ENCODE measurements at places on chromosomes 13 and 19.

DNA sequence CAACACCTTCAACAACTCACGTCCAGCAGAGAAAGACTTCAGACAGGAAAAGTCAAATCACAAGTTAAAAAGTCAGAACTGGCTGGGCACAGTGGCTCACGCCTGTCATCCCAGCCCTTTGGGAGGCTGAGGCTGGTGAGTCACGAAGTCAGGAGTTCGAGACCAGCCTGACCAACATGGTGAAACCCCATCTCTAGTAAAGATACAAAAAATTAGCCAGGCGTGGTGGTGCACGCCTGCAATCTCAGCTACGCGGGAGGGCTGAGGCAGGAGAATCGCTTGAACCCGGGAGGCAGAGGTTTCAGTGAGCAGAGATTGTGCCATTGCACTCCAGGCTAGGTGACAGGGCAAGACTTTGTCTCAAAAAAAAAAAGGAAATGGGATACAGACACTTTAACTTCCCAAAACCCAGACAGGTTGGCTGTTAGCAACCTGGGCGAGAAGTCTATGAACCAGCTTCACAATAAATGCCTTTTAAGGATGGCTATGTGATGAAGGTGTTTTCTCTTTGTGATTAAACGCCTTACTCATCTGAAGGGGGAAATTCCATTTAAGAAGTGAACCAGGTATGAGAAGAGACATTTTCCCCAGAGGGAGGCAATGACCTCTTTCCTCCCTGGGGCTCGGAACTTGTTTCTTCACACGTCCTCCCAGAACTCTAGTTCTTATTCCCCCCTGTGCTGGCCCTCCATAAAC lies 80.4 kb downstream of the INSR start:
- no peak for DNase-seq

GRCh38 chr19:8393871-8394250 lies 3.7 kb downstream of the RAB11B start:
- no peak for DNase-seq

GRCh38 chr19:46463516-46463915 lies 7.8 kb downstream of the PNMA8A start:
- DNase-seq, result no peak

- DNase-seq, result no peak
Observed at GRCh38 chr13:28501547-28501946, 6.6 kb upstream of the FLT1 start.

DNA sequence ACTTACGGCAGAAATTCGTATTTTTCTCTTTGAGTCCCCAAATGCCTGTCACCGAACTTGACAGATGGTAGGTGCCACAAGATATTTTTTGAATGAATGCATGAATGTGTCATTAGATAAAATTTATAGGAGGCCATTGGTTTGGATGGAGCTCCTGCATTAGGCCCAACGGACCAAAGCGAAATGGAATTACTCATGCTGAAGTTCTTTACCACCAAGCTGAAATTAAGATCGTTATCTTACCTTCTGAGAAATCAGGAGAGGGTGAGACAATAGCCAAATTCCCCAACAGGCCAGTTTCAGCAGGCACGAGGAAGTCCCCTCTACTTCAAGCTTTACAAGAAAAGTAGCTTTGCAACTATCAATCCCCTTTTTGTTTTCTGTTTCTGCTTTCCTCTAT lies 452.5 kb upstream of the ARGLU1 start:
- no peak for DNase-seq

DNA sequence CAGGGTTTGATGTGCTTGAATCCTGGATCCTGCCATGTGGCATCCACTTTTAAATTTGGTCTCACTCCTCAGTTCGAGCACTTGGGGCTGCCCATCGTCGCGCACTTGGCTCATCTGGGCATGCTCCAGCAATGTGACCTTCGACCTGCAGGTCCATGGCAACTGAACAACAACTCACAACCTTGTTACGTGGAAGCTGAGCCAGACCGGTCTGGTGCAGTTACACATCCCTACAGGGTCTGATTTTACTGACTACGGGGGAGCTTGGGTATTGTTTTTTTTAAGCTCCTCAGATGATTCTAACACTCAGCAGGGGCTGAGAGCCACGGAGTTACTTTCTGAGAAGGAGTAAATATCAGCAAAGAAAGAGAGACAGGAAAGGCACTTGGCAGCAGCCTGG lies 769.6 kb downstream of the UQCRFS1 start:
- DNase-seq, result peak; percentile 21

- DNase-seq, result no peak
Observed at GRCh38 chr13:20074966-20075365, 85.9 kb downstream of the GJA3 start.

- no peak for DNase-seq
Observed at GRCh38 chr13:50712456-50712855, 131.0 kb downstream of the DLEU7 start.

DNA sequence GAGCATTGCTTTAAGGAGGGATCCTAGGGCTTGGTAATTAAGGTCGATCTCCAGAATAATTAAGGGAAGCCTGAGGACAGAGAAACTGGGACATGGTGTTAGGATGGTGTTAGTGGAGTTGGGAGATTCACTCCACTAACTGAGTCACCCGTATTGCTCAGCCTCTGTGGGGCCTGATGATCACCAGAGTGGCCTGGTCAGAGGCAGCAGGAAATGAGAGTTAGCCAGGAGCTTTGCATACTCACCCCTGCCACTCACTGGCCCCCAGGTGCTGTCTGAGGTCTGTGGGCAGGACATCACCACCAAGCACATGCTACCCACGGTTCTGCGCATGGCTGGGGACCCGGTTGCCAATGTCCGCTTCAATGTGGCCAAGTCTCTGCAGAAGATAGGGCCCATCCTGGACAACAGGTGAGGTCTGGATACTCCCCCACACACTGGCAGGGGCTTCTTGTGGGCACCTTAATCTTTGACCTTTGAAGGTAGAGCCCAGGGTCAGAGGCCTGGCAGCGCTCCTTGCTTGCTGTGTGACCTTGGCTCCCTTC lies 32.1 kb downstream of the PPP2R1A start:
- DNase-seq, result no peak

DNA sequence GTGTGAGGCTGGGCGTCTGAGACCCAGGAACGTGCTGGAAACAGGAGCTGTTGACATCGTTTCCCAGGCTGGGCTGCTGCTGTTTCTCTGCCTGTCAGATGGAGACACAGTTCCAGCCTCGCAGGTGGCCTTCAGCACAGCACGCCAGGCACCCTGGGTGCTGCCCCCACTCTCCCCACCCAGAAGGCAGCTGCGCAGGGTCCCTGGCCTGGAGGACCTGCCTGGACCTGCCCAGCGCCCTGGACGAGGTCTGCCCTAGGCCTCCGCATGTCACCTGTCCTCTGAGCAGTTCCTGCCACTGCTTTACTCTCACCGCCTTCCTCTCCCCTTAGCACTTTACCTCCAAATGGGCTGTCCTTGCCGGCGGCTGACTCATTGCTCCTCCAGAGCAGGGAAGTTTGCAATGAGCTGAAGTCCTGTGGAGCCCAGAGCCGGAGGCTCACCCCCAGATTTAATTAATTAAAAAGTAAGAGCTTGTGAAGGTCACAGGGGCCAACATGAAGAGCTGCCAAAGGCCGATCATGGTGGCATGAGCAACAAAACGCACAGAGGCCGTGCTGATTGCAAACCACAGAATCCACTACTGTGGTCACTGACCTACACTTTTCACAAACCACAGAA lies 32.2 kb downstream of the C13orf46 start:
- no peak for DNase-seq

DNA sequence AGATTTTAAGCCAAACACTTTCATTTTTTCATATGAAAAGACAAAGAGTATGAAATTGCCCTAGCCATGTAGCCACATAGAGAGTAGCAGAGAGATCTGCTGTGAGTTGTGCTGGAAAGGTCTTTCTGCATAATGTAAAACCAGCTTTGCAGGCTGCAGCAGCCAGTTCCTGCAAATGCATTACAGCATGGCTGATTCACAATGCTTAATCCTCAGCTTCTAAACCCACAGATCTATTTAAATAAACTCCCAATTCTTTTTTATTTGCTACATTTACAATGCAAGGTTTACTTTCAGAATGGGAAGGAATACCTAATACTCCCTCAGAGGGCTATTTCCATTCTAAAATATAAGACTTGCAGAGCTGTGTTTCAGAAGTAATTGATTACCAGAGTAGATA lies 185.6 kb upstream of the STARD13 start:
- DNase-seq, result no peak

DNA sequence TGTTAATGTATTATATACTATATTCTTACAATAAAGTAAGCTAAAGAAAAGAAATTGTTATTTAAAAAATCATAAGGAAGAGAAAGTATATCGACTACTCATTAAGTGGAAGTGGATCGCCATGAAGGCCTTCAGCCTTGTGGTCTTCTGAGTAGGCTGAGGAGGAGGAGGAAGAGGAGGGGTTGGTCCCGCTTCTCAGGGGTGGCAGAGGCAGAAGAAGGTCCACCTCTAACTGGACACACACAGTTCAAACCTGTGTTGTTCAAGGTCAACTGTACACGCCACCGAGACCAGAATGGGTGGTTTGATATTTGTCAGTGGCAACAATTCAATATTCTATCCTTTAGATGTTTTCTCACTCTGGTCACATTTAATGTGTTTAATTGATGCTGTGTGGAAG lies 67.2 kb downstream of the ALOX5AP start:
- no peak for DNase-seq

DNA sequence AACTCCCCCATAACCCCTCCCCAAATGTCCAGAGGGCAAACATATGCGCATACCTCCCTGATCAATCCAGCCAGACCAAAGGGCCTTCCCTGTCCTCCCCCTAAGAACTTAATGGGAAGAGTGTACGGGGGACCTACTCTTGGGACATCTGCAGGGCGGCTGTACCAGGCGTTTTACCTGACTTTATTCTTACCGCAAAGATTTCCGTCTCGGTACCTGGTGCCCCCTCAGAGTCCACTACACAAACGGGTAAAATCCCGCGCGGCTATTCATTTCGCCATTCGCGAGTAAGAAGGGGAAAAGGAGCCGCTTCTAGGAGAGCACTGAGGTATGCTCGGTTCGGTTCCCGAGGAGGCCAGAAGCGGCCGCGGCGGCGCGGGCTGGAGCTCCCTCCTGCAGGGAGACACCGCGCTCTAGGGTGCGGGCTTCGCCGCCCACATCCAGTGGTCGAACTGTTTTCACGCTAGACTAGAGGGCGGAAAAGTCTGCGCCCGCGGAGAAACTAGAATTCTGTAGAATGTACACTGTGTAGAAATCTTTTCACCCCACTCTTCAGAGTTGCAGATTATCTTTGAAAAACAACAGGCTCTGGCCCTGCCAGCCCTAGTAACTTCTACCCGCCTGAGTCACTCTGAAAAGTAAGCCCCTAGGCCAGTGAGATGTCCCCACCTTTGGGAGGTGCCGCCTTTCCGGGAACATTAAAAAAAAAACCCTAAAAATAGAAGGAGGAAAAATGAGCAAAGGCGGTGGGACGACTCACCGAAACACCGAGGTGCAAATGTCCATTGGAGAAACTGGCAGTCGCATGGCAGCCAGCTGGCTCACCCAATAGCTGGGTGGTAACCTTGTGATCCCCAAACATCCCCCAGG lies 3.8 kb upstream of the TSHZ3 start:
- no peak for DNase-seq

DNA sequence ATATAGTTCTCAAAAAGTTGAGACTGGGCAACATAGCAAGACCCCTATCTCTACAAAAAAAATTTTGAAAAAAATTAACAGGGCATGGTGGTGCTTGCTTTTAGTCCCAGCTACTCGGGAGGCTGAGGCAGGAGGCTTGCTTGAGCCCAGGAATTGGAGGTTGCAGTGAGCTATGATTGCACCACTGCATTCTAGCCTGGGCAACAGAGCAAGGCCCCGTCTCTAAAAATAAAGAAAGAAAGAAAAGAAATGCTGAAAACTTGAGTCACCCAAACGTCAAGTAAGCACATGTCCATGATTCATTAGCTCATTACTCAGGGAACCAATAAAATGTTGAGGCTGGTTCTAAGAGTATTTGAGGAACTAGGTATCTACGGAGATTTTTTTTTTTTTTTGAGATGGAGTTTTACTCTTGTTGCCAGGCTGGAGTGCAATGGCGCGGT lies 33.9 kb upstream of the SEMA6B start:
- DNase-seq, result no peak

DNA sequence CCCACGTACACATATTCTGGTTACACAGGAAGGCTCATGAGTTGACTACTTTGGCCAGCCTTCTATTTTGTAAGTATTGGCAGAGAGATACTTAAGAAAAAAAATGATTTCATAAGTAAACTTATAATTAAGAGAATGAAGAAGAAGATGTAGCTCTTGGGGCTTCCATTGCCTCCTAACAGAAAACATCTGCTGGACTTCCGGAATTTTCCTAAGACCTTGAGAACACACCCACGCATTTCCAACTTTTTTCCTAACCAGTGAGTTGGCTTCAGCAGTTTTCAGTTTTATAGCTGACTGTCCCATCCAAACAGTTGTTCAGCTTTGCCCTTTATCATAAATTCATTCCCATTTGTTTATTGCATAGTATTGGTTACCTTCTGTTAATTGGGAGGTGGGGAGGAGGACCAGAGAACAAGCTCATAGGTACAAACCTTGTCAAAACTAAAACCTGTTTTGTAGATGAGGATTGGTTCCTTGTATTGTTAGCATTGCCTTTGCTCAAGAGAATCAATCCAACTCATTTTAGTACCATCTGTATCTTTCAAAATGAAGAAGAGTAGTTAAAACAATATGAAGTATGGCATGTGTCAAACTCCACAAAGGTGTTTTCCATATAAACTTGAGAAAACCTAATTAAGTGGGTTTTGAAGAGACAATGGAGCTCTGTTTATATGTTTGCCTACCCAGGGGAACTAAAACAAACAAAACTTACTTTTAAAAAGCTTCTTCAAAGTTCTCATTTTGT lies 93.9 kb downstream of the COL4A2 start:
- no peak for DNase-seq

GRCh38 chr13:37597477-37598025 lies 1.0 kb downstream of the POSTN start:
- no peak for DNase-seq

DNA sequence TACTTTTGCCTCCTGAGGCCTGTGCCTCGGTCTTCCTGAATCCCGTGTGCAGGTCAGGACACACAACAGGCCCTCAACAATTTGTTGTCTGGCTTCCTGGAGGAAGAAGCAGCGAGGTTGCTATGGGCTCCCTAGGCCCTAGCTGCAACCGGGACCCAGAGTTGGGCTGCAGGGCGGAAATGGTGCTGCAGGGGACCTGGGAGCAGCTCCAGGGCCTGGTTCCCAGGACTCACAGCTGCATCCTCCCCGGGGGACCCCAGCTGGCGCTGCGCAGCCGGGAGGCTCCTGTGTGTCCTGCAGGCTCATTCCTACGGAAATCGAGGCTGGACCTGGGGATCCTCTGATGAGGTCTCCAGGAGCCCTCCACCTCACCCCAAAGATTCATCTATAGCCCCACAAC lies 999 bp upstream of the TNFAIP8L1 start:
- DNase-seq, result no peak

DNA sequence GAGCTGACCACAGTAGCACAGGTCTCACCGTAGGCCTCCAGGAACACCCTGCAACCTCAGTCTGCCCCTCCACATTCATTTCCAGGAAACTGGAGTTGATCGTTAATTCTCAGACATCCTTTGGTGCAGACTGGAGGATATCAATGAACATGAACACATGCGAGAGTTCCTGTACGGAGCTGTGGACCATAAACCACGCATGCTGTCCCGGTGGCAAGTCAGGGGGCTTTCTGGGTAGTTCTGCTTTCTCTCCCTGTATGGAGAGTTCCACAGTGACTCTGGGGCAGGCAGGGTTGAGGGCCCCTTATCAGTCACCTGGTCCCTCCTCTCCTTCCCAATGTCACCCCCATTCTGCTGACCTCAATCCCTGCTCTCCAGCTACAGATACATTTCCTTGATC lies 55.5 kb upstream of the URI1 start:
- DNase-seq, result no peak

Data from brain pericyte (primary cell).